Right renal pelvis (tissue), 4 donors: ENCODE measurements at places on chromosomes 5 and 9. TPM values are rescaled to one million over a fixed set of nuclear protein-coding genes. Genes with fewer than 3 reads are reported as not detected.

DNA sequence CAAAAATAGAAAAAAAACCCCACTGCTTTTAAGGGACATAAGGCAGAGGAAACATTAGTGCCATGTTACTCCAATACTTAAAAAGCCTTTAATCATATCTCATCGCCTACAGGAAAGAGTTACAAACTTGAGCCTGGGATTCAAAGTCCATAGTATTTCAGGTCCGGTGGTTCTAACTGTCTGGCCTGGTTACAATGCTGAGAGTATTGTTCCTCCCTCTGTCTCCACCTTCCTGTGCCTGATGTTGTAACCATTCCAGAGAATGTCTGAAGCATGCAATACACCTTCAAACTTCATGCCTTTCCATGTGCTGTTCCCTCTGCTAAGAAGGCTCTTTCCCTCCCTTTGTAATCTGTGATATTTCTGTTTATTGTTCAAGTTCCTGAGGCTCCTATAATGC, 41.6 kb upstream of the SLC36A2 start:
- DNase-seq = no peak

- no peak for DNase-seq
Observed at GRCh38 chr5:176541338-176542134, 4.3 kb upstream of the RNF44 start.

DNA sequence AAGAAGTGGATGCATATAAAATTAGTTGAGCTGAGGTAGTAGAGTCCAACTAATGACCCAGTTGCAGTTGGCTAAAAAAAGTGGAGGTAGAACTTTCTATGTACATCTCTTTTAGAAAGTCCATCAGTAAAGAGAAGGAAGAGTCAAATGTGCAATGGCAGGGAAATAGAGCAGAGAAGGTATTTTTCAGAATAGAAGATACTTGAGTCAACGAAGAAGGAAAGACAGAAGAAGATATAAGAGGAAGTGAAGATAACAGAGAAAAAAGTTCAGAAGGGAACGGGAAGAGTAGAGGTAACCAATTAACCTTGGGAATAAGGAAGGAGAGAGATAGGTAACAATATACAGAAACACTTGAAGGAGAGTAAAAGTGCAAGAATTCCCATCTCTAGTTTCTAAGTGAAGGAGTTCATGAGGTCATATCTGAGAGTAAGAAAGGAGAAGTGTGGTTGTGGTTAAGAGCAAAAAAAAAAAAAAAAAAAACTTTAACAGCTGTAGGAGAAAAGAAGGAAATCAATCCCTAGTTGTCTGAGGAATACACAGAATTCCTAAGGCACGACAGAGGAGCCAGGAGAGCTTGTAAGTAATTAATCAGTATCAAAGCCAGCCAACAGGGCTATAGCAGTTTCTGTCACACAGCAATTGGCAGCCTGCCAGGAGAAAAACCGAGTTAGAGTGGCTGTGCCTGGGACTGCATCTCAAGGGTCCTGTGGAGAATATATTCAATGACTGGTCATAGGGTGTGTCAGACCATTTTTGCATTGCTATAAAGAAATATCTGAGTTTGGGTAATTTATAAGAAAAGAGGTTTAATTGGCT, 61.0 kb downstream of the ARL15 start:
- DNase-seq = no peak

GRCh38 chr5:107601076-107601475, 69.7 kb downstream of the EFNA5 start:
- no peak for DNase-seq

DNA sequence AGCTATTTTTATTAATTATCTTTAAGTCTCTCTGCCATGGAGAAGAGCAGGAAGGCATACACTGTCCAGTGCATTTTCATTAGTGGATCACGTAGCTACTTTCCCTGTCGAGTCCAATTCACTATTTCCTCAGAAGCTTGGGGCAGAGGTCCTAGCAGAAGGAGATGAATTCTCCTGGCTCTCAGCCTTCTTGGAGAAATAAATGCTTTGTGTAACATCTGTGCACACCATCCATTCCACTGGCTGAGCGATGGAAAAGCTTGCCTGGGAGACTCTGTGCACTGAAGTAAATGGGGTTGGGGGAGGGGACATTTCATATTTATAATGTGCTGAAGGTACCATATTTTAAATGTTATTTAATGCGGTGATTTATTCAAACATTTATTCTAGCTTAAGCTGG, 23.4 kb downstream of the PROP1 start:
- no peak for DNase-seq

DNA sequence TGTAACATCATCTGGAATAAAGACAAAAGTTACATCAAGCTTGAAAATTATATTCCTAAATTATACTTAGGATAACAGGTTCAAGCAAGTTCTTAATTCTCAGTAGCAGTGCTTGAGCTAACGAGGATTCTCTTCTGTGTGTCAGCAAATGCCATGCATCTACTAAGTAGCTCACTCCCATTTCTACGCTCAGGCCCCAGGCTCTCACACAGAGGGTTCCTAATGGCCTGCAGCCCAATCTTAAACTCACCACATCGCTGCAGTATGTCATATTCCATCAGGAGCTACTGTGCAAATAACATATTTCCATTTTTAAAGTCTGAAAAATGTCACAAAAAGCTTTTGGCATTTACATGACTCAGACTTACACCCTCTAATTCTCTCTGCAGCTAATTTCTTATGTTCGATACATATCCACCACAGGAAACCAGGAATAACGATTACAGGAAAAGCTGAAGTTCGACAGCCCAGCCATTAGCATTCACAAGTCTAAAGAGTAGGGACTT, 474.8 kb downstream of the EFNA5 start:
- no peak for DNase-seq

- no peak for DNase-seq
Observed at GRCh38 chr9:29556317-29556716, 1983.0 kb upstream of the C9orf72 start.

GRCh38 chr9:86042199-86042978, 57.0 kb downstream of the GOLM1 start:
- no peak for DNase-seq

DNA sequence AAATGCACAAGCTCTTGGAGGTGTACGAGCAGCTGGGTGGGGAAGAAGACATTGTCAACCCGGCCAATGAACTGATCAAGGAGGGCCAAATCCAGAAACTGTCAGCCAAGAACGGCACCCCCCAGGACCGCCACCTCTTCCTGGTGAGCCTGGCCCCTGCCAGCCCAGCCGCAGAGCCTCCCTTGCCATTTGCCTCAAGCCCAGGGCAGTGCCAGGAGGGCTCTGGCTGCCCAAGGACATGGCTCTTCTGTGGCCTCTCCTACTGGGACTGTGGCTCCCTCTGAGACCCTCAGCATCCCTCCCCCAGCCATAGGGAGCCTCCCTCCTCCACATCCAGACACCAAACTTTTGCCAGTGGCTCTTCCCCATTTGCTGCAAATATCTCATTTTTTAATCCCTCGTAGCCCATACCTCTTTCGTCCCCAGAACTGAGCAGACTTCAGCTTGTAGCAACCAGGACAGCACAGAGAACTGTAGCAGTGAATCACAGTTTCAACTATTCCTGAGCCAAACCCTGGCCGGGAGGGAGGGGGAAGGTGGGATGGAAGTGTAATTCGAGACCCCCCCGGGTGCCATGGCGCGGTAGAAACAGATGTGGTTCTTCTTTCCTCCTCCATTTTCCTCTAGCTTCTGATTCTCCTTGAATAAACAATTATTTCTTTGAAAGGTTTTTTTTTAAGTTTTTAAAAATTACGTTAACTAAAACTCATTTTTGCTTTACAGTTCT, 44.5 kb upstream of the SUSD3 start:
- no peak for DNase-seq

DNA sequence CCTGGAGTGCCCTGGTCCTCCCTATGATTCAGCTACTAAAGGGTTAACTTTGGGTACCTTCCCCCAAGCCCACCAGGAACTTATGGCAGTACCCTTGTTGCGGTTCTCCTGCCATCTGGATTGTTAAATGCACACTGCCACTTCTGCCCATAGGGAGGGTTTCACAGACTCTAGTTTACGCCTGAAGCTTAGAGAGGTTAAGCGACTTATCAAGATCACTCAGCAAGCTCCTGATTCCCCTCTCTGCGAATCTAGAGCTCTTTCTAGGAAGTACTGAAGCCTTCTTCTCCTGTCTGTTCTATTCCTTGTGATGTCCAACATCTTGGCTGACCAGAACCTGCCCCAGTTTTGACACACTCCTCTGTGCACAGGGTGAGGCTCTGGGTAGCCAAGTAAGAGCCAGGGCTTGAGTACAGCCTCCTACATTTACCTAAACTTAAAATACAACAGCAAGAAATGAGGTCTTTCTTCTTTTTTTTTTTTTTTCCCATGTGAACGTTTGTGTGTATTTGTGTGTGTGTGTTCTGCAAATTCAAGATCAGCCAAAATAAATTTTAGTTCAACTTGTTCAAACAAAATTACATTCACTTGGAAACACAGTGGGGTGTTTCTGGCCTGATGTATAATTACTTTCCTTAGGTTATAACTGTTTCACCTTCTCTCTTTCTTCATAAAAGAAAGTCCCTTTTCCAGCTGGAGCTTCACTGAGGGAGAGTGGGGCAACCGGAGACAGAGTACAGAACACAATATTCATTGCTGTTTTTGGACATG, 28.7 kb upstream of the KLF4 start:
- DNase-seq = no peak

DNA sequence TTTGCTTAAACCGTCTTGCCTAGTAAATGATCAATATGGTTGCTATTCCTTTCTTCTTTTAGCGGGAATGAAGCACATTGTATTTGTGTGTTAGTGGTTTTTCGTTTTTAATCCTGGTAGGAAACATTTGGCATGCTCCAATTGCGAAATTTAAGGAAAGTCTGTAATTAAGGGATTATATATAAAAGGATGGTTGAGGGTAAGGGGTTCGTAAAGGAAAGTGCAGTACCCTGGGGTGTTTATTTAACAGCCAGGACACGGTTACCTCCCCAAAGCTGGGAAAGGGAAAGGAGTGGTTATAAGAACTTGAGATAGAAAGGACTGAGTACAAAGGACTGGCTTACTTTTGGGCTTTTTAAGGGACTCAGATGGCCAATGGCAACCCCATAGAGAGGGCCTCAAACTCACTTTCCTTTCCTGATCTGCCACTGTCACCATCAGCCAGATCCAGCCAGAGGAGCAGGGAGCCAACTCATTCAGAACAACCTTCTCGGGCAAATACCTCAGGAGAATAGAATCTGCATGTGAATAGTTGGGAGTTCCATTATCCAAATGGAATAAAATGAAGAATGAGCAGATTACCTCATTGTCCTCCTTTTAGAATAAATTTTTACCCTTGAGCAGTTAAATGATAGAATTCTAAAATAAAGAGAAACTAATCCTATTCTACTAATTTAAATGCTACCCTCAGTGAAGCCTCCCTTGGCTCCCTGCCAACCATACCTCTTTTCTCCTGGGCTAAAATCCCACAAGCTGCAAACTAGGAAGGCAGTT, 117.7 kb downstream of the SNCAIP start:
- no peak for DNase-seq

GRCh38 chr9:16245756-16246440, 624.6 kb downstream of the BNC2 start:
- no peak for DNase-seq

DNA sequence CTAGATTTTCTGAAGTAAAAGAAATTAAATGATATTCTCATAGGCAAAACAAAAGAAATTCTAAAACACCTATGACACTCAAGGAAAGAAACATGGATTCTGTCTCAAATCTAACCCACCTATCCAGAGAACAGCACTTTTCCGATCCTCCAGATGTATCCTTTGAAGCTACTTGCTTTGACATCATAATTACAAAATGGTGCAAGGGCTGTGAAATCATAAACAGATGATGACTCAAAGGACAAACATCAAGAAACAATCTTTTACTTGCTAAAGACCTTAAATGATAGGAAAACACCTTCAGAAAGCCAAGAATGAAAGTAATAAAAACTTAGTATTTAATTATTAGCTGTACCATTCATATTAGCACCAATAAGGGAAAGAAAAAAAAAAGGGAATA, 202.6 kb downstream of the DENND1A start:
- no peak for DNase-seq

DNA sequence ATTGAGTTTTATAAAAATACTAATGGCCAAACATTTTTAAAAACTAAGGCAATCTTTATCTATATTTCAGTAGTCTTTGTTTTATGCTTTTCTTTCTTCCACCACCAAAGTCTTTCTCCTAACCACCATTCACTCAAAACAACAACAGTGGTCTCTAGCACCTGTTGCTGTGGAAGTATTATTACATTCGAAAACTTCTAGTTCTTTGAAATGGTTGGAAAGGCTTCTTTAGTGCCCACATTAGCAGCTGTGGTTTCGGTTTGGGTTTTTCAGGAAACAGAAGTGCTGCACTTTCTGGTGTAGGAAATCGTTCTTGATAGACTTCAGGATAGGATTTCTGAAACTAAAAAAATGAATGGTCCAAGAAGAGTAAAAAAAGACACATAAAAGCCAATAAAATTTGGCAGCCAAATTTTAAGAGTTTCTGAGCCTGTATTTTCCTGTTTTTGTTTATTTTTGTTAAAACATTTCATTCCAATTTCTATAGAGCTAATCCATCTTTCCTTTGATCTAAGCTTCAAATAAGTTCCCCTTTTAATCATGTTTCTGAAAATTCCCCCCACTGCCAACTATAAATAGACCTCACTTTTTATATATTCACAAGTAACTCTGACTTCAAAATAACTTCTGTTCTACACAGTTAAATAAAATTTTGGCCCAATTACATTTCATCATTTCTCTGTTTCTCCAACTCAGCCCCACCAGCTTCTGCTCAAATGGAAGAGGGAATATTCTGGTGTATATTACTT, 102.2 kb downstream of the DEPDC1B start:
- DNase-seq = no peak

- no peak for DNase-seq
Observed at GRCh38 chr5:157269761-157270272, 3.9 kb downstream of the CYFIP2 start.

DNA sequence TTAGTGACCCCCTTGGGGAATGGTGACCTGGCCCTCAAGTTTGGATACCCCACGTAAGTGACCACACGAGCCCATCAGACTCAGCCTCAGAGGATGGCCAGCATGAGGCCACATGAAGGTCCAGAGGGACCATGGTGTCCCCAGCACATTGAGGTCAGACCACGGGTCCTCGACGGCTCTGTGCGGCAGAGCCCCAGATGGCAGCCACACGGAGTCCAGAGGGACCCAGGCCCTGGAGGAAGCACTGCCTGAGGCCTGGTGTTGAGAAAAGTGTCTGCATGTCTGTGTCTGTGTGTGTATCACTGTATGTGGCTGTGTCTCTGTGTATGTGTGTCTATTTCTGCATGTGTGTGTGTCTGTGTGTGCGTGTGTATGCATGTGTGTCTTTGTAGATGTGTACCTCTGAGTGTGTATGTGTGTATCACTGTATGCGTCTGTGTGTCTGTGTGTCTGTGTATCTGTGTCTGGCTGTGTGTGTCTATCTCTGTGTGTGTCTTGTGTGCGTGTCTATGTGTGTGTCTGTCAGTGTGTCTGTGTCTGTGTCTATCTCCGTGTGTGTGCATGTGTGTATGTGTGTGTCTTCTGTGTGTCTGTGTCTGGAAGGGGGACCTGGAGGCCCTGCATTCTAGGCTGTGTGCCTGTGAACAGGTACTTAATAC, 992 bp downstream of the LCNL1 start:
- DNase-seq = no peak

- no peak for DNase-seq
Observed at GRCh38 chr9:136545692-136545964, 220 bp downstream of the NOTCH1 start.

The HRCT1 gene
- 0.35 TPM for polyA plus RNA-seq

The ARHGEF28 gene
- 44.1 TPM for polyA plus RNA-seq

The NUTM2G gene
- 0.31 TPM for polyA plus RNA-seq

The DNAJC21 gene
- 77.2 TPM for polyA plus RNA-seq

The TNC gene
- 435 TPM for polyA plus RNA-seq

The CDKN2A gene
- polyA plus RNA-seq = 0.25 TPM

The CCDC69 gene
- polyA plus RNA-seq = 8.2 TPM

The PCDHB14 gene
- polyA plus RNA-seq = 9.0 TPM

The PKD2L2 gene
- polyA plus RNA-seq = 0.32 TPM

The DNM1 gene
- polyA plus RNA-seq = 92.5 TPM

The NRG2 gene
- polyA plus RNA-seq = 1.3 TPM

The REXO4 gene
- 29.9 TPM for polyA plus RNA-seq
